Muscle of arm (tissue), 14 donors: ENCODE measurements at places on chromosomes 2 and 18.

DNA sequence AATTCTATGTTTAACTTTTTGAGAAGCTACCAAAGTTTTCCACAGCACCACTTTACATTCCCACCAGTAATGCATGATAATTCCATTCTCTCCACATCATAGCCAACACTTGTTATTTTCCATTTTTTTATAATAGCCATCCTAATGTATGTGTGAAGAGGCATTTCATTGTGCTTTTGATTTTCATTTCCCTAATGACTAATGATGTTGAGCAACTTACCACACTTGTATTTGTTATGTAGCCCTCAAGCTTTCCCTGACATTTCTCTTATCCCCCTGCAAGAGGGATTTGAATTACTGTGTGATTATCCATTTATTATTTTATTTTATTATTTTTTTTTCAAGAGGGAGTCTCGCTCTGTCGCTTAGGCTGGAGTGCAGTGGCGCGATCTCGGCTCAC is 23.6 kb upstream of the SOS1 start:
- no peak for DNase-seq

- DNase-seq = no peak
Measured at GRCh38 chr2:20468549-20469500, 22.0 kb downstream of the RHOB start.

DNA sequence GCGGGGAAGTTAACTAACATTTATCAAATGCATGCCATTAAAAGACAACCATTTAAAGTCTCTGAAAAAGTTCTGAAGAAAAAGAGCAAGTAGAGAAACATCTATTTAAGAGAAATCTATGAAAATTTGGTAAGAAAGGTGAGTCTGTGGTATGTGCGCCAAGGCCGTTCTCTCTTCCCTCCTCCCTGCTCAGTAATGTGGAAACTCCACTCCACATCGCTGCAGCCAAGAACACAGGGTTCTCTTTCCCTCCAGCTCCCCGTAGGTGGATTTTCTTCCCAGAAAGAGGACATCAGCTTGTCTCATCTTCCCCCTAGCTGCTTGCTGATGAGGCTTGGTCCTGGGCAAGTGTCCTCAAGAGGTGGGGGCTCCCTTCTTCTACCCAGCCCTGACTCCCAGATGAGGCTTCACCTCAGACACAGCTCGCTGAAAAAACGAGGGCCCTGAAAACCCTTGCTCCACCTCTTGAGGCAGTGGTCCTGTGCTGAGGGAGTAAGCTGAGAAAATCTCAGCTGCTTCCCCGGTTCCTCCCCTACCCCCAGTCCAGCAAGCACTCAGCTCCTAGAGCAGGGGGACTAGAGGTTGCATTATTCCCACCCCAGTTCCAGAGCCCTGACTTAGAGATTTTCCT is 45.8 kb upstream of the PTPRM start:
- no peak for DNase-seq

GRCh38 chr2:120683081-120683480 is 52.6 kb upstream of the GLI2 start:
- DNase-seq = no peak

DNA sequence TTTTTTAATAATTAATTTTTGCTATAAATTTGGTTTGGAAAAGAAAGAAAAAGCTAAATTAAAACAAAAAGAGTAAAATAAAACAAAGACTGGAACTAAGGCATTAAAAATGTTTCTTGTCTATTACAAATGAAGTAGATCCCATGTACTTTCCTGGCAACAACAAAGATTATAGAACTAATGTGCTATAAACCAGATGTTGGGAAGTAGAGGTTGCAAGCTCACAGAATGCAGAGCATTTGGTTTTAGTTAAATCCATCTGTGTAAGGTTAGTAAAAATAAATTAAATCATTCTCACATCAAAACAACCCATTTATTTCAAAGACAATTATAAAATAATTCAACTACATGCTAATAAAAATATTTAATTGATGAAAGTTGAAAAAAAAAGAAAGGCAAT is 157.2 kb upstream of the ZC3H15 start:
- peak; percentile 28 for DNase-seq

- DNase-seq = no peak
Measured at GRCh38 chr2:169005080-169005598, 26.0 kb downstream of the ABCB11 start.

DNA sequence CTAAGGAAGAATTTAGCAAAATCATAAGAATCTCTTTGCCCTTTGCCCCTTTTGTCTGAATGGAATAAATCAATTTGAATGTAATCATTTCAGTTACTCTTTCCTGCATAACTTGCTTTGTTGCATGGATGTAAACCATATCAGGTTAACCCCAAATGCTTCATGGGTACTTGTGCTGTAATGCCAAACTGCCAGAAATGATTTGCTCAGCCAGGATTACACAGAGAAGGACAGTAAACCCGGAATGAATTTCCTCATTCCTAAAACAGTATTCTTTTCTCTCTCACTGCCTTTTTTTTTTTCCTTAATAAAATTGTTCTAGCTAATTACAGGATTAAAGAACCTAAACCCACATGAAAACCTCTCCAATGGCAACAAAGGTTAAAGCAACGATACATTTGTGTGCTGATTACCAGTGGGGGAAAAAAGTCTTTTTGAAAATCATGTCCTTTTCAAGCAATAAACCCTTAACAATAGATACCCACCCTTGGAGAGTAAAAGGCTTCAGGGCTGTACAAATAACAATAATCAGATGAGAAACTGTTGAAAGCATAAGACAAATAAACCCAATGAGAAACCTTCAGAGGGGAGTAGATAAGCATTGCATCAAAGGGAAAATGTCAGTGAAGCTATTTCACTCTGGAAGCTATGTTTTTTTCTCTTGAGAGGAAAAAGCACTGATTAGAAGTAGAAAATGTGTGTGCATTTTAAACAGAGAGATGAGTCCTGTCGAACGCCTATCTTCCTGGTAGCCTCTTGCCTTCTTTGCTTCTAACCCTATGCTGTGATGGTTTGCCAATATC is 275.3 kb downstream of the CDH2 start:
- no peak for DNase-seq

DNA sequence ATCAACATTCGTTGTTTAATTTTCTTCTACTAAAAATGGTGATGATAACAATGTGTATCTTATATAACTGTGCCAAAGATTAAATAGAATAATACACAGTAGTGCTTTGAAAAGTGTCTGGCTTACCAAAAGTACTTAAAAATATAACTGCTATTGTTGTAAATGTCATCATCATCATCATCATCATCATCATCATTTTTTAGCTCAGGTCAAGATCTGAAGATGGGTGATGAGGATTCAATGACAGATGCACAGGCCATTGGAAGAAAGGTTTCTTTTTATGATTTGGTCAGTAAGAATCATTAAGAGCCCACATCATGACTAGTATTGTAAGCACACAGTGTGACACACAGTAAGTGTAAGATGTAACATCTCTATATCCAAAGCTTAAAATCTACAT is 795.2 kb downstream of the SLC4A3 start:
- no peak for DNase-seq

- no peak for DNase-seq
Measured at GRCh38 chr2:148402786-148403185, 241.8 kb upstream of the EPC2 start.

DNA sequence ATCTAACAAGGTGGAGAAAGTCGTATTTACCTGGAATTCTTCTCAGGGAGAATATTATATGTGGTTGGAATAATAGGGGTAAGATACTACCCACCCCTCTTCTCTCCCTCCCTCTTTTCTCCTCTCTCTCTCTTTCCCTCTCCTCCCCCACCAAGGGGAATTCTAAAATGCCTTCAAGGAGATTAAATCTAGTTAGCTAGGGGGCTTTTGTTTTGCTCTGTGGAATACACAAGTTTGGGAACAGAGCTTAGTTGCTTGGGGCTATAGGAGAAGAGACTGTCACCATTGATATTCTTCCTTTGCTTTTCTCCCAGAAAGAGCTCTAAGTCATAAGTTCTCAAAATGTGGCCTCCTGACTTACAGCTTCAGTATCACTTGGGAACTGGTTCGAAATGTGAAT is 34.5 kb downstream of the TAF1B start:
- DNase-seq = no peak

DNA sequence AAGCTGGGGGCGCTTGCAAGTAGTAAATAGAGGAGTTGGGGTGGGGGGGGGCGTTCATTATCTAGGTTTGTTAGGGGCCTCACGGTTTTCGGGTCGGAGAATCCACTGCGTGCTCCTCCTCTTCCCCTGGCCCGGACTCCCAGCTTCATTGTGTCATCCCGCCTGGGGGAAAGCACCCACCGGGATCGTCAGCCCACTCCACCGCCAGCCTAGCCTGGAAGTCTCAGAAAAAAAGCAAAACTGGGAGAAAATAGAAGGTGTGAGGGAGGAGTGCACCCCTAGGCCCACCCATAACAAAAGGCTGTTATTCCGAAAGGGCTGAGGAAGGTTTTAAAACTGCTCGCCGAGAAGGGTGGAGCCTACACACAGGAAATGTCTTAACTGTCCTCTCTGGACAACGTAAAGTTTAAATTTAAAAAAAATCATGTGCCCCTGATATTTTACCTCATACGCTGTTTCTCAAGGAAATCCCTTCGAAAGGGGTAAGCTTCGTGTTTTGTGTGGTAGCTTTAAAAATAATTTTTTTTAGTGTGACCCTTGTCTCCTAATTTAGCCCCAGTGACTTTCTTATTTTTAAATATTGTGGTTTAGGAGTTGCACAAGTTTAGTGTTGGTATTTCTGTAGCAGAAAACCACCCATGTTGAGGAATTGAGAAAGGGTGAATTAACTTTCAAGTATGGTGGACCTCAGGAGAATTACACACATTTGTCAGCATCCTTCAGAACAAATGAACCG is 104.2 kb downstream of the SPTBN1 start:
- DNase-seq = no peak

GRCh38 chr2:186611526-186611925 is 21.7 kb downstream of the ITGAV start:
- no peak for DNase-seq

DNA sequence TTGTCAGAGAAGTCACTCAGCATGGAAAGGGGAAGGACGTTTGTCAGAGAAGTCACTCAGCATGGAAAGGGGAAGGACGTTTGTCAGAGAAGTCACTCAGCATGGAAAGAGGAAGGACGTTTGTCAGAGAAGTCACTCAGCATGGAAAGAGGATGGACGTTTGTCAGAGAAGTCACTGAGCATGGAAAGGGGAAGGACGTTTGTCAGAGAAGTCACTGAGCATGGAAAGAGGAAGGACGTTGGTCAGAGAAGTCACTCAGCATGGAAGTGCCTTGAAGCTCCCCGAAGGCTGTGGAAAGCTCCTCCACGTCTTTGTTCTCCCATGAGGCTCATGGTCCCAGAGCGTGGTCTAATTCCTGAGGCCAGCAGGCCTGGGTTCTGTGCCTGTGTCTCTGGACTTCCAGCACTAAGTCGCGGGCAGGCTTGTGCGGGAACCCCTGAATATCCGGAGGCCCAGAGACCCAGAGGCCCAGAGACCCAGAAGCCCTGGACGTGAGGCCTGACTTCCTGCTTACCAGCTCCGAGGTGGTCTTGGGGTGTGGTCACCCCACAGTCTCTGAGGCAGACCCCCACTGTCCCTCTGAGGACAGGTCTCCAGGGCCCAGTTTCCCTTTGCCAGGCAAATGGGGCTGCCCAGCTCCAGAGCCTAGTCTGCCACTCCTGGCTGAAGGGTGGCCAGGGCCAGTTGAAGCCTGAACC is 70.4 kb upstream of the TWIST2 start:
- no peak for DNase-seq

- DNase-seq = no peak
Measured at GRCh38 chr2:205435970-205436369, 246.3 kb upstream of the NRP2 start.

- DNase-seq = no peak
Measured at GRCh38 chr2:149038442-149039212, at the start of gene LYPD6B. TSS of gene LYPD6B (plus strand) at chr2:149038699. CDS start at chr2:149130949, 92,250 bp downstream.

GRCh38 chr2:117571590-117572349 is 242.7 kb upstream of the DDX18 start:
- DNase-seq = no peak

DNA sequence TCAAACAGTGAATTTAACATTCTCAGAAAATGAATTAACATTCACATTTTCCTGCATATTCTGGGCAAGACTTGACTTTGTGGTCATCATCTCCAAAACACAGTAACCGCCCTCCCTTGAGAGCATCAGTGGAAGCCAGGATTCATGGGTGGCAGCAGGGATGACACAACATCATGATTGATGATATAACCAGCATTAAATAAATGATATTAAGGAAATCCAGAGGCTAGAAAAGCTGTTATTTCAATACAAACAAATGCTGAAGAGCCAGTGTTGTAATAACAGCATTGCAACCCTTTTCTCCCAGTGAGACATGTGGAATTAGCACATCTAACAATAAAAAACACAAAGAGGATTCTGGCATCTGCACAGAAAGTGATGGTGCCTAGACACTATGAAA is 41.1 kb downstream of the CDC42EP3 start:
- no peak for DNase-seq

DNA sequence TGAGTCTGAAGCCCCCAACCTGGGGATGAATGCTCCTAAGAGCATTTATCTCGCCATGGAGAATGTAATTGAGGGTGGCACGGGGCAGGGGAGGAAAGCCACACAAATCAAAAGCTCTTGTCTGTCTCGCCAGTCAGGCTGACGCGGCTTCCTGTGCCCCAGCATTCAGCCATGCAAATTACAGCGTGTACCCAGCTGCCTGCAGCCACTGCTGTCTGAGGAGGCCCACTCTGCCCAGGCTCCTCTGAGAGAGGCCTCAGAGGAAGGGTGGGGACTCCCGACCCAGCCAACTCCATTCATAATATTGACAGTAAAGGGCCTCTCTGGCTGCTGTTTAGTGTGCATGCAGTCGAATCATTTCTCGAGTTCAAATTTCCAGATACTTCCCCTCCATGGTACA is 22.0 kb downstream of the SMAD7 start:
- DNase-seq = no peak

DNA sequence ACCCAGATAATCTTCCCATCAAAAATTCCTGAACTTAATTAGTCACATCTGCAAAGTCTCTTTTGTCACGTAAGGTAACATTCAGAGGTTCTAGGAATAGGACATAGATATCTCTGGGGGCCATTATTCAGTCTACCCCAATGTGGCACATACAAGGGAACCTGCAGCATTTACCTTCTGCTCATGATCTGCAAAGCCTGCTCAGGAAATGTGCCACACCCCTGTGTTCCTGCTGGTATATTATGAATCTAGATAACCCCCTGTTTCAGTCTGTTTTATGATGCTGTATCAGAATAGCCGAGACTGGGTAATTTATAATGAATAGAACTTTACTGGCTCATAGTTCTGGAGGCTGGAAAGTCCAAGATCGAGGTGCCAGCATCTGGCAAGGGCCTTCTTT is 103.5 kb downstream of the ARL4C start:
- DNase-seq = no peak
